ENCODE measurements at places on chromosomes 1 and 21.
A peak's percentile ranks its signal among the peaks of the same experiment; 100 is the strongest.

DNA sequence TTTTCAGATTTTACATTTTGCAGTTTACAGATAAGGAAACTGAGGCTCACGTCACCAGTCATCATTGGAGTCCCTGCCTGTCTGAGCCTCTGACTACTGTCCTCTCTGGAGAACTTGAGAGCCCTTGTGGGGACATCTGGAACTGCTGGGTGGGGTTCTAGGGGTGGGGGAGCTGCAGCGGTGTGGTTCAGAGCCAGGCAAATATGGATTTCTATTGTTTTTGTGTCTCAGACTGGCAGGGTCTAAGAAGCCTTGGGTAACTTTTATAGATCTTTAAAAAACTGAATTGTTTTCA, 46.9 kb downstream of the IER5 start:
- DNase-seq = no peak

- peak; percentile 9 for DNase-seq
Observed at GRCh38 chr1:54542120-54542961, 5.7 kb upstream of the ACOT11 start.

DNA sequence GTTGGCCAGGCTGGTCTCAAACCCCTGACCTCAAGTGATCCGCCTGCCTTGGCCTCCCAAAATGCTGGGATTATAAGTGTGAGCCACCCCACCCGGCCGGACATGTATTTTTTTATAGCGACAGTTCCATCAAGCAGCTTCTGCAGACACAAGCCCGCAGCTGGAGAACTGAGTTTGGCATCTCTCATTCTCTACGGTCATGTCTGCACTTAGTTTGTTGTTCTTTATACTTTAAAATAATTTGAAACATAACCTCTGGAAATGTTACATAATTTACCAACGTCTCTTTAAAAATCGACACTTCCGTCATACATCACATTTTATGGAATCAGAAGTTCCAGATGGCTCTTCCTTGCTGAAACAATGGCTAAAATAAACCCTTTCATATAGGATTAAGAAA, 183.6 kb downstream of the DYRK1A start:
- no peak for DNase-seq

DNA sequence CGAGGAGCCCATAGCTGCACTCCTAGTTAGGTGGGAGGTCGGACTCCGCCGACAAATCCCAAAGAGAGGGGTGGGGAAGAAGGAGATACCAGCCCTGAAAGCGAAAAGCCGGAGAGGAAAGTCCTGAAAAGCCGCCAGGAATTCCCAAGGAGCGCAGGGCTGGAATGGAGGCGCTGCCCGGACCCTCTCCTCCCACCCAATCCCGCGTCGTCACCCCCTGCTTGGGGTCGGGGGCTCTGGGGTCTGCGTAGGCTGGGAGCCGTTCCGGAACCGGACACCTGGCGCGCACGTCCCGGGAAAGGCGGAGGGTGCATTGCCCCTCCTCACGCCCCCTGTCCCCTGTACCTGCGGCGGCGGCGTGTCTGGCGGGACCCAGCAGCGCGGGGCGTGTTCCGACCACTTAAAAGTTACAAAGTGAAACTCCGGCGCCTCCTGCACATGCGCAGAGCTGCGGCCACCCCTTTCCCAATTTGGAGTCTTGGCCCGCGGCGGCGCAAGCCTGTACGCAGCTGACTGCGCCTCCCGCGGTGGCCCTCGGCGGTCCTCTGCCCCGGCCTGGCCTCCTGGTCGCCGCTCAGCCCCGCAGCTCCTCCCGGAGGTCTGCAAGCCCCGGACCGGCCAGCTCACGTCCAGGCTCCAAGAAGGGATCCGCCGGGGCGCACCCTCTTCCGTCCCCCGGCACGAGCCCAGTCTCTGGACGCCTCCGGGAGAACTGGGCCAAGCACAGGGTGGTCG, at the start of gene TMEM63A:
TSS of gene TMEM63A (minus strand) at position 422 of the 735 bp plus-strand sequence. CDS start 4,800 bp downstream, outside the sequence.
- peak; percentile 88 for DNase-seq

DNA sequence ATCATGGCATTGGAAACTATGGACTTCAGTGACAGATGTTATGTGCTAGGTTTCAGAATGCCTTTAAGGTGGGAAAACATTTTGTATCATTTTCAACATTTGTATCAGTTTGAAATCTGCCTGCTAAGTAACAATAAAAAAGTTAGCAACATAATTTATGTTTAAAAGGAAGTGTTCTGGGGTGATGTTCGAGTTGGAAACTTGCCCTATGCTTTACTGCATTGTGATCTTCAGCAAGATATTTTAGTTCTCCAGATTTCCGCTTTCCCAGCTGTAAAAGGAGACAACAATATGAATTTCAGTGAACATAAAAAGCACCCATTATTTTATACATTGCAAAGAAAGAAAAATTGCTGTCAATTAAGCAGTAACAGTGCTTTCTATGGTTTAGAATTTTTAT, 187.4 kb downstream of the DISC1 start:
- DNase-seq = no peak

- DNase-seq = no peak
Observed at GRCh38 chr1:55916481-55916880, 662.9 kb downstream of the PLPP3 start.

DNA sequence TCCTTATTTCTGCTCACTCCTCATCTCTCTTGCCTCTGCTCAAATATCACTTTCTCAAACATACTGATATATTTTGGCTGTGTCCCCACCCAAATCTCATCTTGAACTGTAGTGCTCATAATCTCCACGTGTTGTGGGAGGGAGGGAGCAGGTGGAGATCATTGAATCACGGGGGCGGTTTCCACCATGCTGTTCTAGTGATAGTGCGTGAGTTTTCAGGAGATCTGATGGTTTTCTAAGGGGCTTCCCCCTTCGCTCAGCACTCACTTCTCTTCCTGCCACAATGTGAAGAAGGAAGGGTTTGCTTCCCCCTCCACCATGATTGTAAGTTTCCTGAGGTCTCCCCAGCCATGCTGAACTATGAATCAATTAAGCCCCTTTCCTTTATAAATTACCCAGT, 26.6 kb downstream of the ZBTB8OS start:
- no peak for DNase-seq

DNA sequence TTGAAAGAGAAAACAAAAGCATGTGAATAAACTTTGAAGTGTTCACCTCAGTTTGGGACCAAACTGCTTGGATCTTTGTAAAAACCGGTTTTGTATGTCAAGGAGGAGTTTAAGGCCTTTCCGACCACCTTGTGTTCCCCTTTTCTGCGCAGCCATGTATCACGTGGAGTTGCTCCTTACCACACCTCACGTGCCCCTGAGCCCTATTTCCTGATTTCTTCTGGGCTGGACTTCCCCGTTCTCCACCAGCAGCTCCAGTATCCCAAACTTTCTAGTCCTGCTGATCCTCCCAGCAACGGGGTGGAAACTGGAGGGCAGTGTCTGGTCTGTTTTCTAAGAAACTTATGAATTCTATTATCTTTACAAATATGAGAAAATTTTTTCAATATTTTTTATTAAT, 1.6 kb upstream of the SH3D21 start:
- no peak for DNase-seq

GRCh38 chr1:170698301-170699275, 34.7 kb downstream of the PRRX1 start:
- no peak for DNase-seq

- no peak for DNase-seq
Observed at GRCh38 chr21:17911628-17912027, 92.5 kb upstream of the C21orf91 start.

DNA sequence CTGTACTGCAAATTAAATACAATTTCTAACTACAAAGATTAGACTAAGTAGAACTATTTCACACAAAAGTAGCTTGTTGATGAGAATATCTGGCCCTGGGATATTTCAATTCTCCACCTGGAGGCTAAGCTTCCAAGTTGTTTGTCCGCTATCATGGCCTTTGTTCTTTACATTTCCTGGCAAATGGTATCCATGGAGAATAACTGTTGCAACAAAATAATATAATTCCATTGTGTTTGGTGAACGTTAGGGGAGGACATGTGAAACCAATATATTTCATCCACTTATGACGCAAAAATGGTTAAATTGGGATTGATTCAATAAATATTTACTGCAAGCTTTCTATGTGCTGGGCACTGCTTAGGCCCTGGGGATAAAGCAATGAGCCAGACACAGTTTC, 565.4 kb downstream of the PTPRC start:
- no peak for DNase-seq

GRCh38 chr1:88802950-88803349, 88.4 kb downstream of the GTF2B start:
- no peak for DNase-seq

GRCh38 chr1:219140303-219140877, 33.3 kb upstream of the LYPLAL1 start:
- DNase-seq = no peak

DNA sequence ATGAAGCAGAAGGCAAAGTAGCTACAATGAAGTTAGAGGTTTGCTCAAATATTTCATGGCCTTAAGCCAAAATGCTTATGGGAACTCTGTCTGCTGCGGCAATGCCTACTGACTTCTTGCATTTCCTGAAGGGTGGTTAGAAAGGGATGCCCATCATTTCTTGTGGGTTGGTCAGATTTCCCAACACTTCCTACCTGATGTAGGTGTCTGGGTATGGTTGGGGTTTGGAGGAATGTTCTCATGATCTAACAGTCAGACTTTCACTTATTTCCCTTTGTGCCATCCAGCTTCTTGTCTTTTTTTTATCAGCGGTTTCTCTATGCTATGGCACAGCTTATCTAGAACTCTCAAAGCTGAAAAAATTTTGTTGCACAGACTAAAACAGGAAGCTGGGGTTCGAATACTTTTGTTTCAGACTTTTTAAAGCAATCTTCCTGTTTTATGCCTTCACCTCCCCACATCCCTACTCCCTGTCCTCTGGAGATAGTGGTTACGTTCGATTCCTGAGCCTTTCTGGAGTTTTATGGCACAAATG, 307.7 kb downstream of the USP25 start:
- DNase-seq = no peak

DNA sequence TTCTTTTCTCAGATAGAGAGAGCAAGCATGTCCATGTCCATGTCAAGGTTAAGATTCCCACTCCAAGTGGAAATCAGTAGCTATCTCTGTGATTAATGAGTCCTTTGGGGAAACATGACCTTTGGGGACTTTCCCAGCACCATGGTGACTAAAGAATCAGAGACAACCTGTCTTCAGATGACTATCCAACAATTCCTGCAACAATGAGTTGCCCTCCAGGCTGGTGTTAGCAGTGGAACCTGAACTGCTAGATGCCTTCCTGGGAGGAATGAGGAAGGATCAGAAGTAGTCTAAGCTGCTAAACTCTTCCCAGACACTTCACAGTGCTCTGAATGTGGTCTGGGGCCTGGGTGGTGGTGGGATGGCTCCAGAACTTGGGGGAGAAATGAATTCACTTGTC, 6.5 kb downstream of the S100A9 start:
- no peak for DNase-seq

- DNase-seq = no peak
Observed at GRCh38 chr1:54110996-54111395, 41.8 kb downstream of the CDCP2 start.

GRCh38 chr1:180311011-180311730, 81.1 kb downstream of the LHX4 start:
- DNase-seq = no peak

- no peak for DNase-seq
Observed at GRCh38 chr1:155961937-155962336, 16.4 kb downstream of the ARHGEF2 start.

DNA sequence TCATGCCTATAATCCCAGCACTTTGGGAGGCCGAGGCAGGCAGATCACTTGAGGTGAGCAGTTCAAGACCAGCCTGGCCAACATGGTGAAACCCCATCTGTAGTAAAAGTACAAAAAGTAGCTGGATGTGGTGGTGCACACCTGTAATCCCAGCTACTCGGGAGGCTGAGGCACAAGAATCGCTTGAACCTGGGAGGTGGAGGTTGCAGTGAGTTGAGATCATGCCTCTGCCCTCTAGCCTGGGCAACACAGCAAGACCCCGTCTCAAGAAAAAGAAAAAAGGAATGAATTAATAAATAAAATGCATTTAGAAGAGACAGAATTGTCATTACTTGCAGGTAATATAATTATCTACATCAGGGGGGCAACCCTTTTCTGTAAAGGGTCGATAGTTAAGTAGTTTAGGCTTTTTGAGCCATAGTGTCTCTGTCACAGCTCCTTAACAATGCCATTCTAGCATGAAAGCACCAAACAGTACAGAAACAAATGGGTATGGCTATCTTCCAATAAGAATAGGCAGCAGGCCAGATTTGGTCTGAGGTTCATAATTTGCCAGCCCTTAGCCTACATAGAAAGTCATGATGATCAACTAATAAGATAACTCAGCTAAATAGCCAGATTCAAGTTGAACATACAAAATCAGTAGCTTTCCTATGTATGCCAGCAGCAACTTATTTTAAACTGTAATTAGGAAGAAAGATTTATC, 56.8 kb downstream of the RPRD2 start:
- DNase-seq = no peak

GRCh38 chr1:94327001-94327690, 89.8 kb upstream of the ARHGAP29 start:
- no peak for DNase-seq

DNA sequence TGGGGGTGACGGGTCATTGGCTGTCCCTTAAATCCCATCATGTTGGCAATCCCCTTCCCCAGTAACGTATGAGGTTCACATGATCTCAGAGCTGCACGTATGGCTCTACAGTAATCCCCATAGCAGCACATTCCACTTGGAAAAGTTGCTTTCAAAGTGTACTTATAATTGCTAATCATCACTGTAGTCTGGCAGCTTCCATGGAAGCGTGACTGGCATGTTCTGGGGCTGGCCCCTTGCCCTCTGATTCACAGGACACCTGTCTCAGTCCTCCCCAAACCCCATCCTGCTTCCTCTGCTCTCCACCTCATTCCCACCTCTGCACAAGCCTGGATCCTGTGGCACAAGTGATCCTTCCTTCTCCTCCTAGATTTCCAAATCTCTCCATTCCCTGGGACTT, 102.2 kb downstream of the TSEN15 start:
- no peak for DNase-seq

- DNase-seq = no peak
Observed at GRCh38 chr1:47872886-47873285, 124.3 kb downstream of the TRABD2B start.

- no peak for DNase-seq
Observed at GRCh38 chr1:150981805-150982712, at the start of gene ANXA9. ANXA9 (plus strand) TSS chr1:150982292; CDS start chr1:150983106, 814 bp downstream.

DNA sequence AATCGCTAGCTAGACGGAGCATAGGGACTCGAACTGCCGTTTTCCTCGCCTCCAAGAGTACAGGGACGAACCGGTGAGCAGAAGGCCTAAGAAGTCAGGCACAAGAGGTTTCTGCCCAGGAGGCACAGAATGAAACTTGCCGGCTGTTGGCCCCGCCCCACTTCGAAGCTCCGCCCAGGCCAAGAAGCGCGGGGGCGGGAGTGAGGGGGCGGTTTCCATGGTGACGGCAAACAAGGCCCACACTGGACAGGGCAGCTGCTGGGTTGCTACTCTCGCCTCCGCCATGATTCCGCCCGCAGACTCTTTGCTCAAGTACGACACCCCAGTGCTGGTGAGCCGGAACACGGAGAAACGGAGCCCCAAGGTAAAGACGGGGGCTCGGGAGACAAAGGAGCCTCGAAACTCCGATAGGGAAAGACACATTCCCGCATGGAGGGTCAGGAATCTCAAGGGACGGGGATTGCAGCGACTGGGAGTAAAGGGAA, at the start of gene DNALI1:
TSS of gene DNALI1 (plus strand) at position 229 of the 485 bp plus-strand sequence. CDS start at position 284, 55 bp downstream.
- no peak for DNase-seq
